ENCODE measurements at places on chromosomes 2 and 18.

DNA sequence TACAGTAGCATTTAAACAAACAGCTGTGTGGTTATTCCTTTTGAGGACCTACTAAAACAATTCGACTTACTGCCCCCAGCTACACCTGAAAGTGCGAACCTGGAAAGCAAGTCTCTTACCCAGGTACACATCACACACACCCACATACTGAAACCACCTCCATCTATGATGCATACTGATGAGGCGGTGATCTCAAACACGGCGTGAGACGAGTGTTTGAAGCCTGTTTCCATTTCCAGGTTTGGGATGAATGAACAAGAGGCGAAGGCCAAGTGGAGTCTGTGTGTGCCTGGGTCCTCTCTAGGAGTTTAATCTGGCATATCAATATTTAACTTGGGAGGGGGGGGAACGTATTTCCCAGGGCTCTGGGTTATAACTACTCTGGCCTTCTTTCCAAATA lies 1.6 kb downstream of the TMEM185B start:
- DNase-seq, result no peak

- DNase-seq, result no peak
Measured at GRCh38 chr2:134763164-134763710, 44.4 kb upstream of the TMEM163 start.

DNA sequence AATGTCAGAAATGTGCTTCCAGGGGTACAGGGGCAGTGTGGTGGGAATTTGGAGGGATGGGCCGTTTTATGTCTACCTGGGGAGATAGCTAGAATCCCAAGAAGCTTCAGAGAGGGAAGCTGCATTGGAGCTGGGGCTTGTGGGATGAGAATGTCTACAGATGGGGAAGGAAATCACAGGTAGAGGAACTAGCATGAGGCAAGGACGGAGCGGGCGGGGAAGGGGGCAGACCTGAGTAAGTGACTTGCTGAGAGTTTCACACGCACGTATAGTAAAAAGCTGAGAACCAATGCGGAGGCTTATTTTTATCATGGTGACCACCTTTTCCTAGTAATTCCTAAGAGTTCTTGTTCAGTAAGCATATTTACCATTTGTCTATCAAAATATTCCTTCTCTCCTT lies 6.3 kb downstream of the C2orf80 start:
- DNase-seq, result no peak

DNA sequence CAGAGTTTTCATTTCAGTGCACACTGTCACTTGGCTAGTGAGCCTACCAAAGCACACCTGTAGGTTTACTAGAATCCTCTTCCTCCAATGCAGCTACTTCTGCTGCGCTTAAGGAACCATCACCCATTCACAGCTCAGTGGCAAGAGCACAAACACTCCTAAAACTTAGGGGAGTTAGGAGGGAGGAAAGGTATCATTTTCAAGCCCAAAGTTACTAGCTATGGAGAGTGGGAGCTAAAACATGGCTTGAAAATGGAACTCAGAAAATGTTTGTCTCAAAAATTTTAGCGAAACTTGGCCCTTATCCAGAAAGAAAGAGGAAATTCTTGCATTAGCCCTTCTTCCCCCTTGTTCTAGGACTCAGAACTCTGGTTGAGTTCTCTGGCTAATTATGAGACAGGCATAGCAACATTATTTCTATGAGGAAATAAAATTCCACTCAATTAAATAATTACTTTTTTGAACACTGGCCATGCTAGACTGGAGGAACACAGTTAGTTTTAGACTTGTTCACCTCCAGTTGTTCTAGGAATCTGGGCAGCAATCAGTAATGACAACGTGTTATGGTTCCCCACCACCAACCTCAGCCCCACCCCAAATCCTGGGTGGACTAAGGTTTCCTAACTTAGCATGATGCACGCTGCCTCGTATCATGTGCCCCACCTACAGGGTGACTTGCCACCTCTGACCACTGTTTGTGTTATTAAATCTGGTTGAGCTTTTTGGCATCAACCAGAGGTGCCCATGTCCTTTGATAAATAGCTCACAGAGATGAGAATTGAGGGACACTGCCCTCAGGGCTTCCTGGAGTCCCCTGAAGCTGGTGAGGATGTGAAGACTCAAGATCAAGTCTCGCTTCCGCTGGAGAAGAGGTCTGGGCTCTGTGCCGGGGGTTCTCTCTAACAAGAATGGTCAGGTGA lies 32.8 kb downstream of the LPIN2 start:
- no peak for DNase-seq

- no peak for DNase-seq
Measured at GRCh38 chr2:38806015-38806732, 28.2 kb downstream of the GEMIN6 start.

DNA sequence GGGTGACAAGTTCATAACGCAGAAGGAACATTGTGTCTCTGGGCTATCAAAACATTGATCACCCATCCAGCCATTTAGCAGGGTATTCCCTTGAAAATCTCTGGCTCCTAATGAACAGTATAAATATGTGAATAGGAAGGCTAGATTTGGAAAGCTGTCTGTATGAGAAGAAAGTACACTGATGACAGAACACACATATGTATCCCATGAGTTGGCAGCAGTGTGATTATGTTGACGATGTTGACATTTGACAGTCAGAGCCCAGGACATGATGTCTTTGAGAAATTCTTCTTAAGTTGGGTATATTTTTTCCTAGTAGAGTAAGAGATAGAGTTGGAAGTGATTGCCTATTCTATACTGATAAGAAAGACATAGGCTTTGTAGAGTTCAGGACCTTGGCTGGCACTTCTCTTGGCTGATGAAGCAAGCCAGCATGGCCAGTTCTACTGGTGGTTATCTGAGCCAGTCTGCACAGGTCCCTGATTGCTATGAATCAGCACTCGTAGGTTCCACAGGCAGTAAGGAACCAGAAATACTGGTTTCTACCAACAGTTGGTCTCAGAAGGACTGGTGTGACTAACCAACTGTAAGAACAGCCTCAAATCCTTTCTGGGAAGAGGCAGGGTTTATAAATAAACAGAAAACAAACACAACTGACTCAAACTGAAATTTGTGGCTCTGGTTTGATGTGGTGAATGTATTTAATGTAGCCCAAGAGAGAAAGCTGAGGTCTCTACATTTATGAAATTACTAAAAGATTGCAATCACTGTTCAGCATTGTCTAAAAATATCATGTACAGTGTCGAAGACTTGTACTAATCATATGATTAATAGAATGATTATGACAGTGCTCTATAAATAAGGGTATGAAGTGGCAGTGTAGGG lies 43.9 kb upstream of the RAPH1 start:
- peak; percentile 70 for DNase-seq

Measured in GM12864 (cell line).